Esophagus squamous epithelium (tissue), 5 donors: ENCODE measurements at places on chromosomes 6 and 20. TPM values are rescaled to one million over a fixed set of nuclear protein-coding genes. Genes with fewer than 3 reads are reported as not detected.

SMIM29 gene
- 17.3 TPM for total RNA-seq

MEP1A gene
- 0.09 TPM for total RNA-seq

- no peaks in the 10 kb centered on the region for H3K27me3 ChIP-seq
- H3K4me1 ChIP-seq: peaks cover 4% of the 10 kb centered on the region
- H3K27ac ChIP-seq: no peak overlapping the region
- H3K4me3 ChIP-seq: no peak overlapping the region
Observed at GRCh38 chr6:41065550-41066026, 6.6 kb downstream of the OARD1 start.

DNA sequence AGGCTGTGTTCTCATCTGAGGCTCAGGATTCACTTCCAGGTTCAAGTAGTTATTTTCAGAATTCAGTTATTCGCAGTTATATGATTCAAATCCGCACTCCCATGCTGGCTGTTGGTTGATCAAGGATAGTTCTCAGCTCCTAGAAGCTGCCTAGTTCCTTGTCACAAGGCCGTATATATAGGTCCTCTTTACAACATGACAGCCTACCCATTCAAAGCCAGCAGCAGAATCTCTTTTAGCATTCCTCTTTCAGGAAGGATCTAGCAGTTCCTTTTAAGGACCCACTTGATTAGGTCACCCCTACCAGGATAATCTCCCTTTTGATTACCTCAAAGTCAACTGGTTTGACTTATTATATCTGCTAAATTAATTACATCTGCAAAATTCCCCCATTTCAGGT is 23.8 kb upstream of the LAMP5 start:
- no peak for DNase-seq
- no peaks in the 10 kb centered on the region for H3K36me3 ChIP-seq
- H3K27me3 ChIP-seq: no peaks in the 10 kb centered on the region
- H3K4me3 ChIP-seq: no peak overlapping the region
- no peak overlapping the region for H3K27ac ChIP-seq

DNA sequence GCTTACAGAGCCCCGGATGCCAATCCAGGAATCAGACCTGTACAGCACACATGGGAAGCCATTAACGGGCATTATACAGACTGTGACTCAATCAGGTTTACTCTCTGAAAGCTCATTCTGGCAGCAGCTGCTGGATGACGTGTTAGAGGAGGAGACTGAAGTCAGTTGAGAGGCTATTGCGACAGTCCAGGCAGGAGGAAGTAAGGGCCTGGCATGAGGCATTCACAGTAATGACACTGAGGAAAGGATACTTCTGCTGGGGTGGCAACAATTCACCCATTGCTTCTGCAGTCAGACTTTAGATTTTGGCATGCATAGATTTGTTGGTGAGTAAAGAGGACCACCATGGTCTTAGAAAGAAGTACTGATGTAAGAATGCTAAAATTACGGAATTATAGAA is 151.0 kb upstream of the HEY2 start:
- no peak overlapping the region for H3K4me3 ChIP-seq
- no peak overlapping the region for H3K27ac ChIP-seq
- no peaks in the 10 kb centered on the region for H3K4me1 ChIP-seq
- no peaks in the 10 kb centered on the region for H3K27me3 ChIP-seq
- DNase-seq: peak; percentile 11
- H3K36me3 ChIP-seq: no peaks in the 10 kb centered on the region

DNA sequence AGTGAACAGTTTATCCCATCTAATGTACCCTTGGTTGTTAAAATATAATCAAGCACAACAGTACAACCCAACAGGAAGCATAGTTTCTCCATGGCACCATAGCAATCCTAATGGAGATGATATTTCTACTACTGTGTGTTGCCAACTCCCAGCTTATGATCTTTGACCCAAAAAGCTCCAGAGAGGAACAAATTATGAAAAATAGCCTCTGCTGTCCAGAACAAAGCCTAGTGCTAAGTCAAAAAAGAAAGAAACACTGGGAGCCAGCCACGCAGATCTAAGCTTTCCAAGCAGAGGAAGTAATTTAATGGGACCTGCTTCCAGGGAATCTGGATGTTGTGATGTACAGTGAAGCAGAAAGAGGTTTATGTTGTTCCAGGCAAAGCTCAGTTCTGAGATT is 52.2 kb upstream of the TASP1 start:
- H3K27ac ChIP-seq: peak overlapping the region; percentile 44
- no peak overlapping the region for H3K4me3 ChIP-seq
- H3K27me3 ChIP-seq: no peaks in the 10 kb centered on the region
